ENCODE measurements at places on chromosomes 5 and 9.

GRCh38 chr9:137147793-137148160 lies 8.8 kb downstream of the GRIN1 start:
- no peaks in the 10 kb centered on the region for H3K36me3 ChIP-seq
- no peaks in the 10 kb centered on the region for H3K4me1 ChIP-seq
- H3K4me3 ChIP-seq, result no peak overlapping the region
- no peaks in the 10 kb centered on the region for H3K27me3 ChIP-seq

GRCh38 chr9:114804505-114804904 lies 1.3 kb downstream of the TNFSF15 start:
- peaks cover 4% of the 10 kb centered on the region for H3K4me1 ChIP-seq
- H3K27ac ChIP-seq, result no peak overlapping the region
- no peaks in the 10 kb centered on the region for H3K36me3 ChIP-seq
- no peak overlapping the region for H3K4me3 ChIP-seq
- H3K27me3 ChIP-seq, result no peaks in the 10 kb centered on the region

- H3K36me3 ChIP-seq, result no peaks in the 10 kb centered on the region
- H3K27me3 ChIP-seq, result no peaks in the 10 kb centered on the region
- no peak for DNase-seq
- H3K4me1 ChIP-seq, result 0 out of 2 replicates have a peak, but pooled peaks cover 2% of the 10 kb centered on the region
- no peak overlapping the region for H3K4me3 ChIP-seq
- no peak overlapping the region for H3K27ac ChIP-seq
These were observed 42.1 kb downstream of the GABRA1 start for GRCh38 chr5:161889971-161890370.

GRCh38 chr5:82222597-82223574 lies 55.3 kb downstream of the RPS23 start:
- H3K27ac ChIP-seq, result no peak overlapping the region
- no peaks in the 10 kb centered on the region for H3K27me3 ChIP-seq
- H3K4me3 ChIP-seq, result no peak overlapping the region

- H3K27ac ChIP-seq, result no peak overlapping the region
- DNase-seq, result no peak
- no peaks in the 10 kb centered on the region for H3K36me3 ChIP-seq
- no peak overlapping the region for H3K4me3 ChIP-seq
These were observed 70.2 kb downstream of the KCNT1 start for GRCh38 chr9:135772056-135772646.
